ENCODE measurements at places on chromosomes 12 and 14.

DNA sequence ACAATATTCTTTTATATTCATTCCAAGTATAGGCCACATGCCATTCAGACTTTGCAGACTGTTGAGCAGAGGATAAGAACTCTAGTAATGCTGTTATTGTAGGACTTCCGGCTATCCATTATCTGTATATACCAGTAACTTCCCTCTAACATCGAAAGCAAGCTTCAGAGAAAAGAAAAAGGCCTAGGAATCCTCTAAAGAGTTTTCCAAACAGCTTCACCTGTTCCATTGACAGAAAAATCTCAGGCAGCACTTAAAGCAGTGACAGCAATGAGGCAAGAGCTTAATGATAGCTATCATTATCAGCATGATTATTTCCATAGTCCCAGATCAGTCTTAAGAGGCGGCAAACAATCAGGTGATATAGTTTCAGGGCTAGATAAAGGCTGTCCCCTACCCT lies 1.8 kb downstream of the CPNE8 start:
- DNase-seq: no peak
- no peaks in the 10 kb centered on the region for H3K27me3 ChIP-seq
- peak overlapping the region; percentile 97 for H3K27ac ChIP-seq
- H3K36me3 ChIP-seq: no peaks in the 10 kb centered on the region
- no peak overlapping the region for H3K4me3 ChIP-seq
- H3K4me1 ChIP-seq: no peaks in the 10 kb centered on the region

GRCh38 chr14:40028991-40029390 lies 596.8 kb upstream of the FBXO33 start:
- H3K36me3 ChIP-seq: no peaks in the 10 kb centered on the region
- H3K27ac ChIP-seq: no peak overlapping the region
- DNase-seq: no peak

GRCh38 chr14:38168416-38168815 lies 39.3 kb upstream of the SSTR1 start:
- H3K4me3 ChIP-seq: no peak overlapping the region
- H3K36me3 ChIP-seq: no peaks in the 10 kb centered on the region
- H3K27ac ChIP-seq: no peak overlapping the region
- no peak for DNase-seq

GRCh38 chr14:75418850-75419768 lies 8.7 kb upstream of the JDP2 start:
- no peak overlapping the region for H3K27ac ChIP-seq
- H3K4me3 ChIP-seq: no peak overlapping the region
- H3K27me3 ChIP-seq: no peaks in the 10 kb centered on the region
- no peak for DNase-seq

DNA sequence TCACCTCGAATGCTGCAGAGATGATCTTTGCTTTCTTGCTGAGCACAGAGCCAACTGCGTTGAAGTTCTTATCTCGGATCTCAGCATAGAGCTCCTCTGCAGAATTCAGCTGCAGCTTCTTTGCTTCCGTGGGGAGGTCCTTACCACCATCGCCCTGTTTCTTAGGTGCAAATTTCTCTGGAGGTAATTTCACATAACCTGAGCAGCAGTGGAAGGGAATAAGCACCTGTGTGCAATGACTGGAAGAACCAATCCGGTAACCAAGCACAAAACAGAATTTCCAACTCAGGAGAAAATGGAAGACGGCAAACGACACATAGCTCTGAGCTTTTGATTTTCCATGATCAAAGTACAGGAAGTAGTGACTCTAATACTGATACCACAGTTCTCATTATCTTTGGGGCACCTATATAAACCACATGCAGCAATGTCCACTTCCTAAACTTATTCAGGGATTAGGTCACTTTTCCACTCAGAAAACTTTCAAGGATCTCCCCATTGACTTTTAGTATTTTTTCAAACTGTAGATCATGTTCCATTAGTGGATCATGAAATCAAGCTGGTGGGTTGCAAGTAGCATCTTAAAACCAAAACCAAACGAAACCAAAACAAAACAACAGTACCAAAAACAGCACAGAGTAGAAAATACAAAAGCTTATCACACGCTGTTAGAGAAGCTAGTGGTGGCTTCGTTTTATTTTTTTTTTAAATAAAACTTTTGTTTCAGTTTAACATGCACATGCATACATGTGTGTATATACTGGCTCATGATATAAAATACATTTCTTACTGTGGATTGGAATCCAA lies 18.9 kb upstream of the DIABLO start:
- no peaks in the 10 kb centered on the region for H3K27me3 ChIP-seq
- peaks cover 5% of the 10 kb centered on the region for H3K36me3 ChIP-seq
- H3K4me1 ChIP-seq: no peaks in the 10 kb centered on the region
- no peak for DNase-seq

- no peak overlapping the region for H3K27ac ChIP-seq
- peak; percentile 19 for DNase-seq
- no peaks in the 10 kb centered on the region for H3K4me1 ChIP-seq
- H3K36me3 ChIP-seq: no peaks in the 10 kb centered on the region
- H3K27me3 ChIP-seq: peaks cover 13% of the 10 kb centered on the region
- H3K4me3 ChIP-seq: peak overlapping the region; percentile 19
Measured at GRCh38 chr14:85533861-85534291, 3.9 kb downstream of the FLRT2 start.

DNA sequence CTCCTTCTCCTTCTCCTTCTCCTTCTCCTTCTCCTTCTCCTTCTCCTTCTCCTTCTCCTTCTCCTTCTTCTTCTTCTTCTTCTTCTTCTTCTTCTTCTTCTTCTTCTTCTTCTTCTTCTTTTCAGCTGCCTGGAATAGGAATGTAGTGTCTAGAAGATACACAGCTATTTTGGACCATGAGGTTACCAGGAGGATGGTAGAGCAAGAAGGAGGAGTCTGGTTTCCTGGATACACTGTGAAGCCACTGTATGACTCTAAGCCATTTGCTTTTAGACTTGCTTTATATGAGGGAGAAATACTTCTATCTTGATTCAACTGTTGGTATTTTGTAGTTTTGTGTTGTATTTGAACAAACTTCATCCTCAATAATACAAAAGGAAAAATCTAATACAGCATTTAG lies 3.0 kb upstream of the MYBPC1 start:
- no peak overlapping the region for H3K4me3 ChIP-seq
- DNase-seq: no peak
- no peaks in the 10 kb centered on the region for H3K27me3 ChIP-seq
- no peak overlapping the region for H3K27ac ChIP-seq

DNA sequence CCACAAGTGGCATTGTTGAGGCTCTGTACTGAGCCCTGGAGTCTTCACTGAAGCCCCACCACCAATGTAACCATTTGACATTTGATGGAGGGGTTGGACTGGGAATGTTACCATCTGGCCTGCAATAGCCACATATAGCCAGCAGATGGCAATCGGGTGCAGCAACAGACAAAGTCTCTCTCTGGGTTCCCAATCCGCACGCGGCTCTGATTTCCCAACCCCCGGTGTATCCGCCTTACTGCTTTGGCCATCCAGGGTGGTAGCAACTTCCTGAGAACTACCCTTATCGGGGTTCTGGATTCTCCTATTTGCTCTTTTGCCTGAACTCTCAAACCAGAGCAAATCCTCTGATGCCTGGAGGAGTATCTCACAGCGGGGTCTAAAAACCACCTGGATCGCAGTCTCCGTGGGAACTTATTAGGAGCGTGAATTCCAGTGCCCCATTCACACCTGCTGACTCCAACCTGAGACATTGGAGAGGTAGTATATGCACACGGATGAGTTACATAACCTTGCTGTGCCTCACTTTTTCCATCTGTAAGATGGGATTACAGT lies 14.2 kb downstream of the VRTN start:
- no peak overlapping the region for H3K4me3 ChIP-seq
- DNase-seq: peak; percentile 79
- no peaks in the 10 kb centered on the region for H3K27me3 ChIP-seq
- no peaks in the 10 kb centered on the region for H3K36me3 ChIP-seq
